A549 treated with RU486 at 1 μM for 4 hours (cell line): ENCODE measurements at places on chromosomes 4 and X. TPM values are rescaled to one million over a fixed set of nuclear protein-coding genes. Genes with fewer than 3 reads are reported as not detected.

Gene USP17L15
- not detected in 5 replicates for total RNA-seq

Gene HSFX2
- total RNA-seq: 0.13 to 0.55 TPM in 2 of 5 replicates, not detected in the others

Gene BANK1
- total RNA-seq: 0.85 to 1.4 TPM (median 0.95 TPM) in 5 replicates

Gene PRSS12
- total RNA-seq: 0.18 to 0.66 TPM (median 0.20 TPM) in 5 replicates

Gene GABRG1
- total RNA-seq: not detected in 5 replicates

Gene CENPVL2
- not detected in 5 replicates for total RNA-seq

Gene BGN
- 0.07 TPM in 1 of 5 replicates, not detected in the others for total RNA-seq

Gene DTHD1
- total RNA-seq: not detected in 5 replicates

Gene PRICKLE3
- total RNA-seq: 16.1 to 21.8 TPM (median 19.4 TPM) in 5 replicates

Gene HELT
- not detected in 5 replicates for total RNA-seq

Gene F8A2
- total RNA-seq: not detected in 5 replicates

Gene TEX13A
- not detected in 5 replicates for total RNA-seq

Gene ADAM29
- not detected in 5 replicates for total RNA-seq

Gene SPANXC
- 0.65 to 1.3 TPM (median 0.81 TPM) in 3 of 5 replicates, not detected in the others for total RNA-seq

Gene STX18
- total RNA-seq: 17.0 to 25.0 TPM (median 21.5 TPM) in 5 replicates

Gene KCNE5
- total RNA-seq: 0.14 to 0.21 TPM (median 0.19 TPM) in 4 of 5 replicates, not detected in the other

Gene BRS3
- total RNA-seq: not detected in 5 replicates

Gene GAGE12J
- total RNA-seq: not detected in 5 replicates

Gene PDGFRA
- 0.34 to 0.66 TPM (median 0.61 TPM) in 5 replicates for total RNA-seq

Gene FAT4
- total RNA-seq: 0.85 to 2.1 TPM (median 1.4 TPM) in 5 replicates

Gene SATL1
- total RNA-seq: not detected in 5 replicates

Gene COL4A6
- 11.5 to 15.5 TPM (median 15.0 TPM) in 5 replicates for total RNA-seq

Gene ZFYVE28
- total RNA-seq: 1.7 to 2.5 TPM (median 2.2 TPM) in 5 replicates

Gene PIM2
- total RNA-seq: 9.6 to 11.7 TPM (median 10.7 TPM) in 5 replicates

Gene FAM114A1
- 21.9 to 42.4 TPM (median 31.8 TPM) in 5 replicates for total RNA-seq

Gene PPEF1
- 0.54 to 1.3 TPM (median 1.1 TPM) in 5 replicates for total RNA-seq

Gene PCSK1N
- total RNA-seq: 21.2 to 60.8 TPM (median 51.8 TPM) in 5 replicates

Gene ATOH1
- total RNA-seq: not detected in 5 replicates

Gene TREX2
- total RNA-seq: 0.67 to 1.8 TPM (median 1.6 TPM) in 5 replicates

Gene FATE1
- not detected in 5 replicates for total RNA-seq

Gene PPEF2
- 0.46 TPM in 1 of 5 replicates, not detected in the others for total RNA-seq

Gene LIAS
- 9.2 to 13.8 TPM (median 9.5 TPM) in 5 replicates for total RNA-seq

Gene PCDH10
- 0.09 to 0.23 TPM (median 0.14 TPM) in 5 replicates for total RNA-seq

Gene FRAS1
- 1.5 to 2.8 TPM (median 2.6 TPM) in 5 replicates for total RNA-seq

Gene GPR82
- total RNA-seq: not detected in 5 replicates
